GM04504 (cell line): ENCODE measurements at places on chromosomes 7 and 10.
A peak's percentile ranks its signal among the peaks of the same experiment; 100 is the strongest.

DNA sequence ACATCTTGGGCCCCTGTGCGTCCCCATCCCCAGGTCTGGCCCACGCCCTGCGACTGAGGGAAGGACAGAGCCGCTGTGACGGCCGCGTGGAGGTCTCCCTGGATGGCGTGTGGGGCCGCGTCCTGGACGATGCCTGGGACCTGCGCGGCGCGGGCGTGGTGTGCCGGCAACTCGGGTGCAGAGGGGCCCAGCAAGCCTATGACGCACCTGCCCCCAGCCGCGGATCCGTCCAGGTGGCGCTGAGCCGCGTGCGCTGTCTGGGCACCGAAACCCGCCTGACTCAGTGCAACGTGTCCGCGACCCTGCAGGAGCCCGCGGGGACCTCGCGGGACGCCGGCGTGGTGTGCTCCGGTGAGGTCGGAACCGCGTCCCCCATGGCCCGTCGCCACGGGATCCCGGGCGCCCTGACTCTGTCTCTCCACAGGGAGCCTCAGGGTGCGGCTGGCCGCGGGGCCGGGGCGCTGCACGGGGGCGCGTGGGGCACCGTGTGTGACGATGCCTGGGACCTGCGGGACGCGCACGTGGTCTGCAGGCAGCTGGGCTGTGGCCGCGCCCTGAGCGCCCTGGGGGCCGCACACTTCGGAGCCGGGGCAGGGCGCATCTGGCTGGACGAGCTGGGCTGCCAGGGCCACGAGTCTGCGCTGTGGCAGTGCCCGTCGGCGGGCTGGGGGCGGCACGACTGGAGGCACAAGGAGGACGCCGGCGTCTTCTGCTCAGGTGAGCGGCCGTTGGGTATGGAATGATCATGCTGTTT is 5.9 kb downstream of the SCART1 start:
- DNase-seq, result no peak

DNA sequence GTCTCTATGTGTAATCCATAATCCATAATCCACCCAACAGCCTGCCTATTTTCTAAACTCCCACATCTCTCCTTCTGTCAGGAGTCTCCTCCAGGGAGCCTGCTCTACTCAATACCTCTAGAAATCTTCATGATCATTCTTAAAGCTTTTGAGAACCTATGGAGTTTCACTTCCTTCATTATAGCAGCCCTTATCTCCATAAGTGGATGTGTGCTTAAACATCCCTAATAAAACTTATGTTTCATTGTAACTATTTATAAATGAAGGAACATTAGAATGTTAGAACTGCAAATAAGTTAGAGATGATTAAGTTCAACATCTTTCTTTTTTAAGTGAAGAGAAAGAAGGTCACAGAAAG is 8.5 kb downstream of the CPED1 start:
- DNase-seq, result no peak

GRCh38 chr7:266851-267840 is 22.8 kb upstream of the FOXL3 start:
- no peak for DNase-seq

DNA sequence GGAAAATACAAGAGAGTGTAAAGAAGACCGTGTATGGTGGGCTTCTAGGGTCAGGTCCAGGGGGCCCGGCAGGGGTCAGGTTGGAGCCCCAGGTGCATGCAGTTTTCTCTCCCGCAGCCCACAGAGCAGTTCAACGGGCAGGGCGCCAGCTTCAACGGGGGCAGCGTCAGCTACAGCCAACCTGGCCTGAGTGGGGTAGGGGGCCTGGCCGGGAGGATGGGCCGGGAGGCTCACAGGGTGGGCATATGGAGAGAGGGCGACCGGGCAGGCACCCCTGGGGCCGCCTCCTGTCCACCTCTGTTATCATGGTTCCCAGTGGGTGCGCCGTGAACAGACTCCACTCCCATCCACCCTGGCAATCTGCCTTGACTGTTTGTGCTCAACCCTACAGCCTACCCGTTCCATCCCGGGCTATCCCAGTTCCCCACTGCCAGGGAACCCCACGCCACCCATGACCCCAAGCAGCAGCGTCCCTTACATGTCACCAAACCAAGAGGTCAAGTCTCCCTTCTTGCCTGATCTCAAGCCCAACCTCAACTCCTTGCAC is 11.5 kb downstream of the ZMIZ2 start:
- DNase-seq, result no peak

DNA sequence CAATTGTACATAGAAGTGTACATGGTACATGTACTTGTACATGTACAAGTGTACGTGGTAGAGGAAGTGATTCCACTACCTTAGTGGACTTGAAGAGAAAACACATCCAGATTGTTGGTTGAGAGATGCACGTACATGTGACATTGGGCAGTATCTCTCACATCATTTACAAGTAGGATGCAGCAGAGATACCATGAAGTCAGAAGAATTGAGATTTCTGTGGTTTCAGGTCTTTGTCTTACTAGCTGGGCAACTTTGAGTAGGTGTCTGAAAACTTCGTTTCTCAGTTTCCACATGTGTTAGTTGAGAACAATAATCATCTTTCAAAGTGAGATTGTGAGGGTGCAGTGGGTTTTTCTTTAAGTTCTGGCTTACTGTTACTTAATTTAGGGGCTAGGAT is 21.5 kb downstream of the CLDN12 start:
- DNase-seq, result no peak

GRCh38 chr10:74677951-74678350 is 148.4 kb upstream of the KAT6B start:
- DNase-seq, result no peak

DNA sequence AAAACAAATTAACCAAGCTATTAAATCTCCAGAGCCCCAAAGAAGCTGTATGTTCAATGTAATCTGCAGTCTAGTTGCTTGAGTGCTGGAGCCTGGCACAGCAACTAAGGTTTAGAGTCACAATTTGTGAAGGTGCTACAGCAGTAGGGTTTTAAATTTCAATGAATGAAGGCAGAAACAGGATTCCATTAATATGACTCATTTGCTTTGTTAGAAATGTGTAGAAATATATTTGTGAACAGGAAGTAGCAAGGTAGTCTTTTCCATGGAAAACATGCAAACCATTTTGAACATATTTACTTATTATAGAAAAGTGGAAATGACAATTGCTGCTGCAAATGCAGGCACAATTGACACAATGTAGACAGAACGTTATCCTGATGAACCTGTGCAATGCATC is 149.0 kb upstream of the STEAP4 start:
- DNase-seq, result no peak

DNA sequence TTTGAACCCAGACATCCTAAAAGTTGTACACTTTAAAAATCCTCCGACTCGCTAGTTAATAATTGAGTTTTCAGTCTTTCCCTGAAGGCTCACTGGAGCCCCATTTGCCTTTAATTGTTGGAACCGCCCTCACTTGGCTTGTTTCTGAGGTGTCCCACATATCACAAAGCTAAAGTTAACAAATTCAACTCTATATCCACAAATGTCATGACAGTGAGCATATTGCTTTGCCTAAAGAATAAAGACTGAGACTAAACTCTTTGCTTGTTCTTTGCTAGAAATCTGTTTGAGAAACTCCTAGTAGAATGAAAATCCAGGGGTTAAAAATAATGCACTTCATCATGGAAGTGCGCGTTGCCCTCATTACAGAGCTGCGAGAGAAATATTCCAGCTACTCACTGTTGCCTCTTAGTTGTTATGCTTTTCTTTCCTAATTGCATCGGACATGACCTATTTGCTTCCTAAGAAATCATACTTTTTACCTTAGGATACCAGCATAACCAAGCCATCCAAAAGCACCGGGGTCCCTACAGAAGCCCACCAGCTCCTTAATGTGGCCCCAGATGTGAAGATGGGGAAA is 752 bp downstream of the THSD7A start:
- no peak for DNase-seq

- no peak for DNase-seq
These were observed 25.0 kb downstream of the LHPP start for GRCh38 chr10:124486635-124487034.

DNA sequence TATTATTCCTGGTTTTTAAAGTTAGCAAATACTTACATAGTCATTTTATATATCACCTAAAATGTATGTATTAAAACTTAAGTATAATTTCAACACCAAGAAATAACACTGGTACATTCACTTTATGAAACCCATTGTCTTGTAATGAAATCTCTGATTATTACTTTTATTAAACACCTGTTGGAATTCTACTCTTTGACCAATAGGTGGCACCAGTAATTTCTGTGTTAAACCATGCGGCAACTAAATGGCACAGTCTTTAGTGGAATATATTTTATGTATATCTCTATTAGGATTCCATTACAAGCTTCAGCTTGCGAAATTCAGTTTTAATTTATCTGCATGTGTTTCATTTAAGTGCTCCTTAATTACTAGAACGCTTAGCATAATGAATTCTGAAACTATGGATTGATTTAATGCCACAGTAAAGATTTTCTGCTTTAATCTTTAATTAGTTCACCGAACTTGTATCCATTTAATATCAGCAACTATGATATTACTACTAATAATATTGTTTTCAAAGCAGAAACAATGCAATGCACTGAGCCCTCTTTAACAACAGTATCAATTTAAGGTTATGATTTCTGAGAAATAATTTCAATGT is 181.3 kb downstream of the MAGI2 start:
- no peak for DNase-seq

DNA sequence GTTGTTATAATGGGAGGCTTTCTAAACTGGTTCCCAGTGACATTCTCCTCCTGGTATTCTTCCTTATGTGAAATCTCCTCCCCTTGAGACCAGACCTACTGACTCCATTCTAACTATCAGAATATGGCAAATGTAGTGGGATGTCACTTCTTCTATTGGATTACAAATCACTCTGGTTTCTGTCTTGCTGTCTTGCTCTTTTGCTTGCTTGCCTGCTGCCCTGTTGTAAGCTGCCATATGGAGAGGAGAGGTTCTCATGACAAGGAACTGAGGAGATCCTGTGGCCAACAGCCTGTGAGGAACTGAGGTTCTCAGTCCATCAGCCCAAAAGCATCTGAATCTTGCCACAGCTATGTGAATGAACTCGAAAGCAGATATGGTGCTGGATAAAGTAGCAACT is 4.7 kb upstream of the NRCAM start:
- no peak for DNase-seq

DNA sequence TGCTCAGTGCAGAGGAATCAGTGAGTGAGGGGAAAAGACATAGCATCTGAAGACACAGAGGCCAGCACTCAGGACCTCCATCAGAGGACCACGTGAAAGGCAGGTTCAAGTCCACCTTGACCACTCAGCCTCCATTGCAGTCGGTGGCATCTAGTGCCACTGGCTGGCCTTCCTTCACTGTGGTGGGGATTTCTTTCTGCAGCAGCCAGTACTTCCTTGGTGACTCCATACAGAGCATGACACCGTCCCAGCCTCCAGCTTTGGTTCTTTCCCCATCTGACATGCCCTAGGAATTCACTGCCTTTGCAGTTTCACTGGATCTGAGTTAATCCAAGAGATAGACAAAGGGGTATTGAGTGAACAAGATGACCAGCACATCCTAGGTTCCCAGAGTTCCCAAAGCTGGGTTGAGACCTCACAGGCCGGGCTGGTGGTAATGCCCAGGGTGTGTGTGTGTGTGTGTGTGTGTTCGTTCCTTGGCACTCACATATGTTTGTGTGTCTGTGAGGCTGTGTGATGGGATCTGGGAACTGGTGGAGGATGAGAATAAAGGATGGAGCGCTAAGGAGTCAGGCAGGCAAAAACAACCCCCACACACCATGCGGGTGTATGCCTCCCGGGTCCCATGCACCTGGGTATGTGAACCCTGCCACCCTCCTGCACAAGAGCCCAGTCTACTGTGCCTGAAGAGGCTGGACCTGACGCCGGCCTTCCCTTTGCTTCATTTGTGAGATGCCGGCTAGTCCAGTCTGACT is 57.8 kb downstream of the SYPL1 start:
- DNase-seq, result no peak

- peak; percentile 22 for DNase-seq
These were observed 80.8 kb upstream of the KLF14 start for GRCh38 chr7:130814778-130815335.

DNA sequence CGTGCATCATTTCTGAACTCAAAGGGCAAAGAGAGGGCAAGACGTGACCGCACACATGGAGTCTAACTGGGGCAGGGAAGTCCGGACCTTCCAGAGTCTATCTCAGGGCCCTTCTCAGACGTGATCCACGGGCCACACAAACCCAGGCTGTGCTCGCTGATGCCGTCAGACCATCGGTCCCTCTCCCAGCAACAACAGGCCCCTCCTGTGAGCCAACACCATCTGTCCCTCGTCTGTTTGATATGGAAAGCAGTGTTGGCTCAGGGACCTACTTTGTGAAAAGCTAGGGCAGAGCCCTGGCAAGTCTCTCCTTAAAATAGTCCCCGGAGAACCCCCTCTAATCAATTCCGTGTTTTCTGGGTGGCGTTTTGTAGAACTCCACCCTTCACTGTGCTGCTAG is 208.8 kb downstream of the TCERG1L start:
- no peak for DNase-seq
